Endothelial cell (in vitro differentiated cells): ENCODE measurements at places on chromosomes 3 and 15. TPM values are rescaled to one million over a fixed set of nuclear protein-coding genes. Genes with fewer than 3 reads are reported as not detected.

DNA sequence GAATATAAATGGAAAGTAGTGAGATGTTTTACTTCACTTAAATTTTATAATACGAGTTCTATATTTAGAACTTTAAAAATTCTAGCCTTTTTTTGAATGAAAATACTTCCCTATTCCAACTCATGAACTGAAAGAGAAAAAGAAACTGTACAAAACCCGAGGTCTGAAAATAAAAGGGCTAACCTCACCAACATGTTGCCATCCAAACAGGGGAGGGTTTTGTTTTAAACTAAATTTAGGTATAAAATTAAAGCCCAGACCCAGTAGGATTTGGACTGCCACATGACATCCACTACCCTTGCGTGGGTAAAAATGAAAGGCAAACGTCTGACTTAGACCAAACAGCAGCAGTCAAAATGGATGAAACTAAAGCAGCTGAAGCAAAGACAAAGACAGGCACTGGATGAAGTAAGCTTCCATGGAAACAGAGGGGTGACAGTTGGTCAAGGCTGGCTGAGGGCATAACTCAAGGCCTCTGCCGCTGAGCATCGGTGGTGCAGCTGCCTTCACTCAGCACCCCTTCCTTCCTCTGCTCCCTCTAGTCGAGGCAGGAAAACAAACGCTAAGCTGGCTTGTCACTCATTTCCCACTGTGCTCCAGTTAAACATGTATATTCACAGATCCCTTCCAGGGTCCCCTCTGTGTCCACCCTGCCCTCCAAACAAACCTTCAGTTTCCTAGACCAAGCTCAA, 58.1 kb downstream of the TM4SF4 start:
- no peak for DNase-seq

Gene SV2B
- 0.26 TPM for total RNA-seq

DNA sequence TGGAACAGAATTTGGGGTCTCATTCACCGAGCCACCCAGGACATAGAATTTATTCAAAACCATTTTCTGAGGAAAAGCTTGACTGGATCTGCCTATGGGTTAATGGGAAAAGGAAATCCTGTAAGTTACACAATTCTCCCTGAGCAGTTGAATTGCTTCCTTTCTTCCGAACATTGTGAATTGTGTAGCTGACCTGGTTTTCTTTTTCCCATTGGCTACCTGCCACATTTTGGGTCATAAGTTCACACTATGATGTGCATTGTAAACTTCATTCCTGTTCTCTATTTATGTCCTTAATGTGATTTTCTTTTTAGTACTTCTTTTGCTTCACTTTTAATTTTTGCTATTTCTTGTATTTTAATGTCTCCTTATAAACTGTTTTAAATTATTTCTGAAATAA, 386.0 kb upstream of the LRRC3B start:
- DNase-seq = no peak

Gene SLC2A2
- total RNA-seq = not detected

DNA sequence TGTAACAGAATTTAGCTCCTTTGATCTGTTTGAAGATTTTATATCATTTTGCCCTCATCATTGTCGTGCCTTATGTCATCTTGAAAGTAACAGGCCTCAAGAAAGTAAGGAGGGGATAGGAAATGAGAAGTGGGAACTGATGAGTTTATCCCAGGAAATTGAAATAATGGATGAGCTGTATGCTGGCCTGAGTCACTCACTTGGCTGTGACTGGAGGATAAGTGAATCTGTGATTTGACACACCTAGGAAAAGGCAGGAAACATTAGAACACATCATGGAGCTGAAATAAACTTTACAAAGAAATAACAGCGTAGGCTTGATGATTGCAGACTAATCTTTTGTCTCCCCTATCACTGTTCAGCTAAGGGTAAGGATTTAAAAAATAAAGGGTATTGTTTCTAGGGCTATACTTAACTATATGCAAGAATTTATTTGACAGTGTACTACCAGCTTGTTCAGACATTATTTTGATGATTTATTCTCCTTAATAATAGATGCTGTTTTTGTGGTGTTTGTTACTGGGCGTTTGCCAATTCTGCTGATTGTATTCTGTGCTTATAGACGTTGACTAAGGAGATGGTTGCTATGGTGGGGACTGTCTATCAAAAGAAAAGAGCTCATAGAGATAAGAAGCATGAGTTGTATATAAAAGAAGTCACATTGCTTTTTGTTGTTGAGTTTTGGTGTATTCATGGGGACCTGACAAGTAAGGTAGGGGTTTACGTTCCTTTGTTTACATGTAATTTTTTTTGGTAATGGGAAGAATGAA, 105.6 kb upstream of the ROPN1 start:
- no peak for DNase-seq

DNA sequence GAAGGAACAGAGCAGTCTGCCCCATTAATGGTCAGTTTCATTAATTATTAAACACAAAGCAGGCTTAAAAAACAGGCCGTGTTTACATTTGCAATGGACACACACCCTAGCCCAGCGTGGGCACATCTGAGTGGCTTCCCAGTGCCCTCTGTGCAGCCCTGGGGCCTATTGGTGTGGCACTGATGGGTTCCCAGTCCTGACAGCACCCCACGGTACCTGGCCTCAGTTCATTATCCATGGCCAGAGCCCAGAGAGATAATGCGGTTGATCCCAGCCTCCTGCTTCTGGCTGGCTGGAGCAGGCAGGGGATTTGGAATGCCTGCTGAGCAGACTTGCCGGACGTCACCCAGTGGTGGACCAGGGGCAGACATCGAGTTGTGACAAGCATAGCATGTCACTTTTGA, 110.5 kb upstream of the ABHD17C start:
- no peak for DNase-seq

Gene RAD51
- 9.6 TPM for total RNA-seq

DNA sequence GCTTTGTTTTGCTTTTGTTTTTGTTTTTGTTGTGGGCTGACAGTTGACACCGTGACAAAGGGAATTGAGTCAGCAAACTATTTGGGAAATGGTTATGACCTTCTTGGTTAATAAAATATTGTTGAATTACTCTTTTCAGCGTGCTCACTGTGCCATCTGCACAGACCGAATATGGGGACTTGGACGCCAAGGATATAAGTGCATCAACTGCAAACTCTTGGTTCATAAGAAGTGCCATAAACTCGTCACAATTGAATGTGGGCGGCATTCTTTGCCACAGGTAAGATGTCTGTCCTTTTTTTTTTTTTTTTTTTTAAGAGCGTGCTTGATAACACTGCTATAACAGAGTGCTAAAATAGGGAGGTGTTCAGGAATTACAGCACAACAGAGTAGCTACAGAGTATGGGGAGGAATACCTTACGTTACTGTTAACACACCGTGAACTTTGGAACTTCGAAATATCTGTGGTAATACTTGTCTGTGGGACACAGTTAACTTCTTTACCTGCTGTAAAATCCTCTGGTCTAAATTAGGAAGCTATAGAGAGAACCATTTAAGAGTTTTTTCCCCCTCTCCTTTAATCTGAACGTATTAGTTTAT, 48.2 kb downstream of the PRKCI start:
- DNase-seq = no peak

Gene TMCO5A
- not detected for total RNA-seq

Gene HESX1
- total RNA-seq = 1.6 TPM

GRCh38 chr15:31407851-31408250, 81.2 kb downstream of the KLF13 start:
- no peak for DNase-seq

GRCh38 chr3:178267158-178267844, 268.9 kb upstream of the KCNMB2 start:
- DNase-seq = no peak

Gene LOXL1
- total RNA-seq = 156 TPM

DNA sequence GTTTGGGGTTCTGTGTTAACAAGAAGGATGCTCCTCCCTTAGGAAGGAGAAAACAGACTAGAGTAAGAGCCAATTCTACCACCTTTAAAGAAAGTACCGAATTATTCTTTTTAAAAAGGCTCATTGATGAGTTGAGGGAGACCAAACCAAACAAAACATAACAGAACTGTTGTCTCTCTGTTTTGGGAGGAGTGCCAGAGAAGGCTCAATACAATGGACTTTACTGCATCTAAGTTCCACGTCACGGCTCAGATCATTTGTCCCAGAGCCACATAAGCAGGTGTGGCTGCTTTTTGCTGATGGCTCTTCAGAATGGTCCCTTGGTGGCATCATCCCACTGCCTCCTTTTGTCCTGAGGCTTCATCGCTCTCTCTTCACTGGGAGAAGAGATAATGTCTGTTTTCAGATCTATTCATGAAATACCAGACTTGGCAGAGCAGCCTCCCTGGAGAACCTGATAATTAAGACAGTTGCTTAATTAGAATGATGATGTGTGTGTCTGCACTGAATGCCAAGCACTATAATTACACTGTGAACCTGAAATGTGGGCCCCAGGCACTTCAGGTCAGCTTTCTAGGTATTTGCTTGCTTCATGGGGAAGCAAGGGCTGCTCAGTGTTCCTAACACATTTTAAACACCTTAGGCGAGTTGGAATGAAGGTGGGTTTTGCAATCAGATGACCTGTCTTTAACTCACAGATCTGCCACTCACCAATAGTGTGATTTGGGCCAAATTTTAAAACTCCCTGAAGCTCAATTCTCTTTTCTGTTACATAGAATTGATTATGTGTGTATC, 335.2 kb upstream of the MCTP2 start:
- DNase-seq = no peak

Gene DCBLD2
- total RNA-seq = 26.9 TPM

Gene AGTR1
- not detected for total RNA-seq

DNA sequence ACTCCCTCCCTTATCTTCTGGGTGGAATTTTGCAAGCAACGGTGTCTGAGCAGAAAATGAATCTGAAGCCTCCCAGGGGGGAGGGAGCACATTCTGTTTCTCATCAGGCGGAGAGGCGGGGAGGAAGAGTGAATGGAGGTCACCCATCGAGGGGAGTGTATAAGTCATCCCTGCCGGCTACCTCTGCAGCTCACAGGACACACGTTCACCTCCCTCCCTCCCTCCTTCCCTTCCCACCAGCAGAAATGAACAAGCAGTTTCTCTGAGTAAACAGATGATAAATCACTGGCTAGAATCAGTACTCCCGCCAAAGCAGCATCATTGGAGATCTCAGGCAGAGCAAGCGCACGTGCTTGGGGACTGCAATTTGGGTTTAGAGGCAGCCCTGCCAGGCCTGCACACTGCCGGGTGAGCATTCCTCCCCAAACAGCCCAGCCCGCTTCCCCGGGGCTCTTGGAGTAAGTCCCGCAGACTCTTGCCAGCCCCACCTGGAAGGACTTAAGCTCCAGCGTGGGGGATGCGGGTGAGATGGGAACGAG, 38.3 kb downstream of the CPN2 start:
- DNase-seq = no peak

- no peak for DNase-seq
These were observed 22.0 kb upstream of the ATP13A3 start for GRCh38 chr3:194508491-194509453.

DNA sequence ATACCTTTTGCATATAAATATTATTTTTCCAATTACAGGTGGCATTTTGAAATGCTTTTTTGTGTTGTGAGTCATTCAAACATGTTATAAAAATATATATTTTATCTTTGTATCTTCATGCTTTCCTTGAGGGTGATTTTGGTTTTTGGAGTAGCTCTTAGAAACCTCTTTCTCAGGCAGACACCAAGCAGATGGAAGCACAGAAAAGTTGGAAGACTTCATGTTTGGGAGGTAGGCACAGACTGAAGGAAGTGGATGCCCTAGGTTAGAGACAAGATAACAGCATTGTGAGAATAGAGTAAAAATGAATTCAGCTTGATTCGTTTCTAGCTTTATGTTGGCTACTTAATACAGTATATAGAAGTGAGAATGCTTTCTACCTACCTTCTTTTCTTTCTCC, 338.3 kb downstream of the NLGN1 start:
- DNase-seq = no peak

GRCh38 chr3:14761121-14761672, 57.6 kb upstream of the FGD5 start:
- DNase-seq = peak; percentile 72

Gene BCL6
- 7.6 TPM for total RNA-seq

Gene ARPP21
- not detected for total RNA-seq

Gene AGBL1
- 0.03 TPM for total RNA-seq

DNA sequence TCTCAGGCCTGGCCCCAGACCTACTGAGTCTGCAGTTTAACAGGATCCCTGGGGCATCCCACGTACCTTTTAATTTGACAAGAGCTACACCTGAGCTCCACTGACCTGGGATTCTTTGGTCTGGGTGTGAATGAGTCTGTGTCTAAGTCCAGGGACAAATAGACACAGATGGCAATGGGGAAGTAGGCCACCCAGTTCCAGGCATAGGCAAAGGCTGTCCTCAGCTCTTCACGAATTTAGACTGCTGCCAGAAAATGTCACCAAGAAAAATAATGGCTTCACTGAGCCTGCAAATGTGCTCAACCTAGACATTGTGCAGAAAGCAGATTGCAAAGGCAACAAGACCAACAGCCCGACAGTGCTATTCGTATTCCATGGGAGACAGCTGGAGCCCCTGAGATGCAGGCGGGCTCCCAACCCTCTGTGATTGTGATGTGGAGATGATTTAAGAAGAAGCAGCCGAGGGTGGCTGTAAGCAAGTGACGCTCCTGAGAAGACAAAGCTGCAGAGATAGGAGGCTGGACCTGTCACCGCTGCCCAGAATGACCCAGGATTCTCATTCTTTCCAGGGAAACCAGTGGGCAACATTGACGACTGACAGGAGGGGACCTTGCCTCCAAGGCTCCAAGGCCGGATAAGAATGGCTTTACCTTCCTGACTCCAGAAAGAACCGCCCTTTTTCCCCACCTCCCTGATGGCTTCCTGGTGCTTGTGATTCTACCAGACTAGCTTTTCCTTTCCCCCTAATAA, 39.8 kb upstream of the IREB2 start:
- DNase-seq = no peak

Gene CLDN18
- total RNA-seq = not detected

DNA sequence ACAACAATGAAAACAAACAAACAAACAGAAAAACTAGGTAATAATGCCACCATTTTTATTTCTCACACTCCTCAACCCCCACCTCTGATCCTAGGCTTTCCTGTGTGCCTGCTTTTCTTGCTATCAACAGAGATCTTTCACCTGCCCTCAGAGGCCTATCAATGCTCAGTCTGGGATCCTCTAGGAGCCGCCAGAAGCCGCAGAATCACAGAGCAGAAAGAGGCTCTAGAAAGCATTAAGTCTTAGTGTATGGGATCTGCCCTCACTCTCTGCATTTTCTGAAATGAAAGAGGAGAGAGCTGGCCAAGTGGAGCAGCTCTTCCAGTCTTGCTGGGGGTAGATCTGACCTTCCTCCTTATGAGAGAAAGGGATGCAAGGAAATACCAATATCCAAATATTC, 306.8 kb downstream of the TUSC7 start:
- no peak for DNase-seq

DNA sequence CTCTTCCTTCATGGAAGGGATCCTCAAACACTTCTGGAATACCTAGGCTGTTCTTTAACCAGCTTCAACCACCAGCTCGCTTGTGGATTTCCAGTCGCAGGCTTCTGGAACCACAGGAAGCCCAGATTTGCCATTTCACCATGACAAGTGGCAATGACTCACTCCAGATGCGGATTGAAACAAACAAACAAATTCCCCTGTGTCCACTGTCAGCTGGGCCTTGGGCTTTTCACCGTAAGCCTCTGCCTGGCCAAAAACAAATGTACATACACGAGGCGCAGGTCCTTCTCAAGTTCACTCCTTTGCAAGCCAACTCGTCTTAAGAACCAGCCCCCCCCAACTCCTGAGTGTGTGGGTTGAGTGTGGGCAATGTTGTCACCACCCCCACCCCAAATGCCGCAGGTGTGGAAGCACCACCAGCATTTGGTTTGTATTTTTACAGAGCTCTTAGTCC, 8.8 kb downstream of the BCL6 start:
- no peak for DNase-seq
